ENCODE measurements at places on chromosomes 16 and 17. TPM values are rescaled to one million over a fixed set of nuclear protein-coding genes. Genes with fewer than 3 reads are reported as not detected.

Gene RNU2-1
- not detected for total RNA-seq

Gene GP1BA
- not detected for total RNA-seq

Gene CDH5
- 0.22 TPM for total RNA-seq

Gene RAB37
- 1.2 TPM for total RNA-seq

Gene PHOSPHO1
- total RNA-seq, result 1.1 TPM

Gene TRPV3
- 0.35 TPM for total RNA-seq

Gene NDE1
- 34.5 TPM for total RNA-seq

Gene GLOD4
- 106 TPM for total RNA-seq

Gene HSD17B1
- 1.1 TPM for total RNA-seq

Gene FOXC2
- total RNA-seq, result 5.6 TPM

Gene CDRT4
- total RNA-seq, result 1.6 TPM

Gene RNF43
- 0.34 TPM for total RNA-seq
